GM04504 (cell line): ENCODE measurements at places on chromosomes 16 and 17.

- no peak for DNase-seq
These were observed 90.9 kb downstream of the RBFOX1 start for GRCh38 chr16:7423434-7424044.

- DNase-seq = no peak
These were observed 25.2 kb downstream of the CD300A start for GRCh38 chr17:74491626-74492025.

- DNase-seq = no peak
These were observed 391.4 kb downstream of the UTP18 start for GRCh38 chr17:51651513-51652298.

GRCh38 chr17:79609049-79609589 lies 1.7 kb downstream of the RBFOX3 start:
- DNase-seq = no peak

DNA sequence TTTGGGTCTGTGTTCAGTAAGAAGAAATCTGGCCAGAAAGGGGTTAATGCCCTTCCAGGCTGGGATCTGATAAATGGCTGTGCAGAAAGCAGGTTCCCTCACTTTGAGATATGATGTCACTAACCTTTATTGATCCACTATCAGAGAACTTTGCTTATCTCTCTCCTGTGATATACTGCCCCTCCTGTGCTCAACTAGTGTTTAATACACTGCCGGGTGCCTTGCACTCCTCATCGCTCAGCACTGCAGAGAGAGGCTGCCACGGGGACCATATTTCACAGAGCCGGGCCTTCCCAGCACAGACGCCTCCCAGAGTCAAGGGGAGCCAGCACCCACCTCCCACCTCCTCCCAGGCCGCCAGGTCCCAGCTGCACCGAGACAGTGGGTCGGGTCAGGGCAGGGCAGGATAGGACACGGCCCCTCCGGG lies 20.2 kb downstream of the ZFHX3 start:
- DNase-seq = no peak

- DNase-seq = no peak
These were observed 229.8 kb downstream of the MAF start for GRCh38 chr16:79370736-79371135.

DNA sequence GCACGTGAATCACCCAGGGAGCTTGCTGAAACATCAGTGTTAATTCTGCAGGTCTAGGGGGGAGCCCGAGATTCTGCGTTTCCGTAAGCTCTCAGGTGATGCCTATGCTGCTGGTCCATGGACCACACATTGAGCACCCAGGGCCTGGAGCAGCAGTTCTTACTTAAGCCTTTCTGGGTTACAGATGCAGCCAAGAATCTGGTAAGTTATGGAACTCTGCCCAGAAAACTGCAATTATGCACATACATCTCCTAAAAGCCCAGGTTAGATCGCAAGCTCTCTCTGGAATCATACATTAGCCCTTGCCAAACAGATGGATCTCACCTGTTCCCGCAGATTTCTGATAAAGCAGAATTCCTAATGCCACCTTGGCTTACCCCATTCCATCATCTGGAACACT lies 265.9 kb upstream of the SALL1 start:
- DNase-seq = no peak

DNA sequence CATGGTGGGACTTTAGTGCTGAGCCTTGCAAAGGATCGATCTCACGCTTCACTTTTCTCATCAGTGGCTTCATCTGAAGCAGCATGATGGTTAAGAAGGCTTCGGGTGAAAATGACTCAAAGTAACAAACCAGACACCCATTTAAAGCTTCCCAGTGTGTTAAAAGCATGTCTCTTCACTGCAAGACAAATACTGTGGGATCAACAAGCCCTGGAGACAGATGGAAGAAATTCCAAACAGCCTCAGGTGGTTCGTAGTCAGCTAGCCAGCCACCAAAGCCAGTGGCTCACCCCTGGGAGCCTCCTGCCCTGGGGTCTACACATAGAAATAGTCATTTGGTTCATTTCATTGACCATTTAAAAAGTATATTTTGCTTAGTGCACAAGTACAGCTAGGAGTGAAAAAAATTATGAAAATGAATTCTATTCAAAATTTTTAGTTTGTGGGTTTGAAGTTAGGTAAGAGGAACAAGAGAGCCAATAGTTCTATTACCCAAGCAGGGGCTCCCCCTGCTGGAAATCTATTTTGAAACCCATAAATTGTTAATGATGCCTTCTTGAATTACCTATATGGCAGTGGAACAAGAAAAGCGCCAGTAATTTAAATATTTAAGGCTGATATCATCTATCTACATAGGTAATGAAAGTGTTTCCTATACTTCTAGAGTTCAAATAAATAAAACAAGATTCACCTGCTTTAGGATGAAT lies 51.6 kb downstream of the PMP22 start:
- no peak for DNase-seq

- DNase-seq = no peak
These were observed 7.6 kb downstream of the AIPL1 start for GRCh38 chr17:6427279-6427781.

DNA sequence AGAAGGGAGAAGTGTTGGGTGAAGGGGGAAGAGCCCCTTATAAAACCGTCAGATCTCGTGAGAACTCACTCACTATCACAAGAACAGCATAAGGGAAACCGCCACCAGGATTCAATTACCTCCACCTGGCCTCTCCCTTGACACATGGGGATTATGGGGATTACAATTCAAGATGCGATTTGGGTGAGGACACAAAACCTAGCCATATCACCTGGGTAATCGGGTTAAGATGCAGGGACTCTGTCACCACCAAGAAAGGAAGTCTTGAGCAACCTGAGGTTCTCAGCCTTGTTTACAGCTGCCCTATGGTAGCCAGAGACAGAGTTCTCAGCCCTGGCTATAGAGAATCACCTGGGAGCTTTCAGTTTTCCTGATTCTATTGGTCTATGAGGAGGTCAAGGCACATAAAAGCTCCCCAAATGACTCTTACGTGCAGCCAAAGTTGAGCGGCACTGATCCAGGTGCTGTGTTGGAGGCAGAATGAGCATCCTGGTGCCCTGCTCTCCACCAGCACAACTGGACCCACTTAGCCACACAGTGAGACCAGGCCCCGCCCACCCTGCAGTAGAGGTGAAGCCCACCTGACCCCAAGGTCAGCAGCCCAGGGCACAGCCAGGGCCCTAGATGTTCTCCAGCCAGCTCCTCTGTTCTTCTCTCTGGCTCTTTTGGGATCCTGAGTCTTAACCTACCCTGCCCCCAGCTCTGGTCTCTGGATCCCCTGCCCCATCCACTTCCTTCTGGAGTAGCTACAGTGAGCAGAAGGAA lies 138.5 kb upstream of the CDH5 start:
- DNase-seq = no peak

GRCh38 chr17:29115961-29116803 lies 64.0 kb downstream of the MYO18A start:
- DNase-seq = no peak

- peak; percentile 90 for DNase-seq
These were observed 113.4 kb upstream of the FOXF1 start for GRCh38 chr16:86396901-86397311.

- no peak for DNase-seq
These were observed 16.1 kb downstream of the AMFR start for GRCh38 chr16:56409195-56409594.
